ENCODE measurements at places on chromosomes 5 and 9.

GRCh38 chr5:65914641-65915196 lies 11.7 kb upstream of the ERBIN start:
- DNase-seq: no peak

GRCh38 chr9:79812099-79812498 lies 240.3 kb downstream of the TLE4 start:
- peak; percentile 13 for DNase-seq

- DNase-seq: no peak
These were observed 137.5 kb downstream of the GNA14 start for GRCh38 chr9:77510666-77511065.

DNA sequence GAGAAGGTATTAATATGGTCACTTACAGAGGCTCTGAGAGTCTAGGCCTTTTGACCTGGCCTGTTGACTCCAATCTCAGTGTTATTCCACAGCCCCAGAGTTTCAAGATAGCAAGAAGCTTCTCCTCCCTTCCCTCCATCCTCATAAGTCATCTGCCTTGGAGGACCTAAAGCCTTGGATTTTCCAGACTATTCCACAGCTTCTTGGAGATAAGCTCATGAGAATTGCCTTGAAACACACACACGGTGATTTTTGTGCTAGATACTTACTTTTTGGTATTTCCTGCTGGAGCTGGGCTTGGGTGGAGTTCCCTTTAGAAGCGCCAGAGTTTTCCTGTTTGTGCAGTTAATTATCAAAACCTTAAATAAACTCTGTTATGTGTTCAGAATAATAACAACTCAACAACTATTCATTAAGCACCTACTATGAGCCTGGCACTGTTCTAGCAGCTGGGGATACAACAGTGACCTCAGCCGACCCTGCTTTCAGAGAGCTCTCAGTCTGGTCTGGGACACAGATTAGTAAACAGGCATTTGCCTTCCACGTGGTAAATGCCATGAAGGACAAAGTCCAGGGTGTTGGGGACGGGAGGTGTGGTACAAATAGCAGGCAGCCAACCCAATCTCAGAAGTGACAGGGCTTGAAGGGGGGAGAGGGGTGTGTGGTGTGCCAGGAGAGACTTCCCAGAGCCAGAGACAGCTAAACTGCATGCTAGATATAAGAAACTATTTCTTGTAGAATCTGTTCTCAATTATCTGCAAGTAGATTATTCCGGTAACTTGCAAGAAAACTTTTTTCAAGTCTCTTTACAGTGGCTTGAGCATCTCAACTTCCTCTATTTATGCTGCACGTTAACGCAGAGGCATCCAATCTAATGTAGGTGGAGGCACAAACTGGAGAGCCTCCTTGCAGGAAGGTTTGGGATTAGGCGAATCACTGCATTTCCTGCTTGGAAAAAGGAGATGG lies 55.9 kb upstream of the KLF9 start:
- no peak for DNase-seq

DNA sequence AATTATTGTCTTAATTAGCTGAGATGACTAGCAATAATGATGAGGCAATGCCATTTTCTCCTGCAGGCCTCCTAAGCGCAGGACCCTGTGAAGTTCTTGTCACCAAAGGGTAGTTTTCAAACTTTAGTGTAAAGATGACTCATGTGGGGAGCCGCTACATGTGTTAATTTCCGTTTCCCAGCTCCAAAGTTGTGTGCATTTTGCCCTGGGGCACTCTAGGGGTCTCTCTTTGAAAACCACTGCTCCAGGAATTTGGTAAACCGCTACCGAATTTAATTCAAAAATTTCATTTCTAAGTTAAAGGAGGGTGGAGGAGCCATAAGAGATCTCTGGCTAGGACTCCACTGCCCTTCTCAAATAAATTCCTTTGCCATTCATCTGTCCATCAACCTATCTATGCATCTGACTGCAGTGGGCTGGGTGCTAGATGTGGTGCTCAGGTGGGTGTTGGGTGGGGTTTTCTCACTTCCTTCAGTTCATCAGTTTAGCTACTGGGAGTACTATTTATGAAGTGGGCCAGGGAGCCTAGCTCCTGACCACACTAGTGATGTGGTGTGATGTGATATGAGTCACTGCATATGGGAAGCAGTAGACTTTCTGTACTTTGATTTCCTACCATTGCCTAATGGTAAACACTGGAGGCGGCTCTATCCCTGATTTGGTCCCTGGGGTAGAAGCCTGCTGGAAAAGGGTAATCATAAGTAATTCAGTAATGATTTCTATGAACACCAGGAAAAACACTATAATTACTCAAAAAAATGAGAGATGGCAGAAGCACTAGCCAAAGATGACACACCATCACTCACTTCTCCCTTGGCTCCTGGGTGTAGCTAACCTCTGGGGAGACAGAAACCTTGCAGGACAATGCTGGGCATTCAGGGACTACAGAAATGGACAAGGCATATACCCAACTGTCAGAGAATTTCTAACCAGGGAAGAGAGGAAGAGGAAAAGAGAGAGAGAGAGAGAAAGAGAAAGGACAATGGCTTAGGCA lies 4.0 kb upstream of the ZSWIM6 start:
- DNase-seq: peak; percentile 83

All from suppressor macrophage treated with lipopolysaccharide for 4 hours (primary cell).